ENCODE measurements at places on chromosomes 12 and 14.
A peak's percentile ranks its signal among the peaks of the same experiment; 100 is the strongest.

GRCh38 chr12:90831712-90832111 lies 123.3 kb downstream of the CCER1 start:
- DNase-seq: no peak

- peak; percentile 58 for DNase-seq
Measured at GRCh38 chr12:123388177-123388950, 4.4 kb downstream of the KMT5A start.

DNA sequence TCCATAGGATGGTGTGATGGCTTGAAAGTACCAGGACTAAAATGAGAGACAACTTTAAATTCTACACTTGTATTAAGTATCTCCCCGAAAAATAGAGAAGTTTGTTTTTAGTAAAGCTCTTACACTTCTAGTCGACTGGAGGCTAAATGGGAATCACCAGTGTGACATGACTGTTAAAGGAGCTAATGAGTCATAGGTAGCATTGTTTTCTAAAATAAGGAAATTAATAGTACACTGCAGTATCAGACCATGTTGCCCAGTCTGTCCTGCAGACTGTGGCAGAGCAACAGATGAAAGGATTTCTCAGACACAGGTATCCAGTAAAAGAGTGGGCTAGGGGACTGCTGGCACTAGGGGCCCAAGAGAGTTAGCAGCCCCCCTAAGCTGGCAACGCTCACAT lies 140.1 kb downstream of the TMEM117 start:
- no peak for DNase-seq

- no peak for DNase-seq
Measured at GRCh38 chr14:68703093-68703492, 89.8 kb downstream of the ZFP36L1 start.

GRCh38 chr12:9687228-9687627 lies 17.7 kb downstream of the CLEC2D start:
- no peak for DNase-seq

- DNase-seq: no peak
Measured at GRCh38 chr14:39957290-39957689, 525.1 kb upstream of the FBXO33 start.

DNA sequence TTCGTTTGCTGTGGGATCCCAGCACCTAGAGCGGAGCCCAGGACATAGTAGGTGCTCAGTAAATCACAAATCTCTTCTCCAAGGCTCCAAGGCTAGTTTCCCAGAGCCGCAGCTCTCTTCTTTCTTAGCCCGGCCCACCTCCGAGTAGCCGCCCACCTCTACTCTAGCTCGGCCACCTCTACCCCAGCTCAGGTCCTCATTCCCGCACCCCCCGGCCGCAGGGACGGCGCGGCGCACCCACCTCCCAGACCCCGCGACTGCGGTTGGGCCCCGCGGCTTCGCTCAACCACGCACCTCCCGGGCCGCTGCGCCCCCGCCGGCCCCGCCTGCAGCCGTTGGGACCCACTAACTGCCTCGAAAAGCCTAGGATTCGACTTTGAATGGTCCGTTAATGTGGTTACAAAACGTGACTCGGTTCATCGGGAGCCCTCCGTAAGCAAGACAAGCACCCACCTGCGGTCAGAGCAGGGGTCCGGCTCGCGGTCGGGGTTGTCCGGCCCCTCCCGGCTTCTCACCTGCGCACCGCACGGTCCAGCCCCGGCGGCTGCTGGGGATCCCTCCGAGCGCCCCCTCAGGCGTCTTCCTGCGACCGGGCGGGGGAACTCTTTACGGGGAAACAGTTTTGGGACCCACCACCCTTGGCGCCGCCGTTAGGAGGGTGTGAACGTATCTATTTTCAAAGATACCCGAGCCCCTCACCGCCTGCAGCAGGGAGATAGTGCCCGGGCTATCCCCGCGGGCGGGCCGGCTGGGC lies at the start of gene SLC2A14:
Gene SLC2A14, minus strand, starts transcription at position 350 of the 754 bp plus-strand sequence. CDS start 3,035 bp downstream, outside the sequence.
- DNase-seq: no peak

- DNase-seq: no peak
Measured at GRCh38 chr12:21500786-21501257, 613 bp downstream of the RECQL start.

DNA sequence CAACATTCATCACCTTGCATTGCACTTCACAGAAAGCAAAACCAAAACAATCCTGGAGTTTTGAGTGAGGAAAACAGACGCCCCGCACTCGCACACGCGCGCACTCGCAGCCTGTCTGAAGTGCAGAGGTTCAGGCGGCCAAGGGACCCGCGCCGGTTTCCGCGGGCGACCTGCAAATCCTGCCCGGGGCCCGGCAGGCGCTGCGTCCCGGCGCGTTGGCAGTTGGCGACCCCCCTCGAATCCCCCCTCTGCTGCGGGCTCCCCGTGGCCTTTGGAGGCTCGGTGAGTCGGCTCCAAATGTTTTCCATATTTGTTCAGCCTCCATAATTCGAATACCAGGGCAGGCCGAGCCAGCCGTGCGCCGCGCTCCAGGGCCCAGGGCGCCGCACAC lies at the start of gene SSPN:
Gene SSPN, plus strand, starts transcription at position 324 of the 391 bp plus-strand sequence. CDS start 100 bp downstream, outside the sequence.
- DNase-seq: peak; percentile 72

GRCh38 chr14:103100281-103101121 lies 6.0 kb downstream of the EXOC3L4 start:
- DNase-seq: no peak

DNA sequence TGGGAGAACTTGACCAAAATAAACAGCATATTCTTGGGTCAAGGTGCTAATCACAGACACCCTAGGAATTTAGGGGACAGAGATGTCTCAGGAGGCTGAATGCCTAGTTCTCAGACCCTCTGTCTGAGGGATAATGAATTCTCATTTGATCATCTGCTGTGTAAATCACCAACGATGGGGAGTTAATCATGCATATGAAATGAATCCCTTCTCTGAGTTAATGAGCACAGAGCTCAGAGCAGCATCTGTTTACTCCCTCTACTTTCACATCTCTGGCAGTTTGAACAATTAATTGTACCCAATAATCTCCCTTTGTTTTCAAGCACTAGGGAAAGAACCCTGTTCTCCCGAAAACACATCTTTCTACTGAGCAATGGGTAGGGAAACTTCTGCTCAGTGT lies 129.4 kb upstream of the SRRM4 start:
- DNase-seq: peak; percentile 64

- no peak for DNase-seq
Measured at GRCh38 chr14:76375484-76375883, 453 bp upstream of the ESRRB start.

DNA sequence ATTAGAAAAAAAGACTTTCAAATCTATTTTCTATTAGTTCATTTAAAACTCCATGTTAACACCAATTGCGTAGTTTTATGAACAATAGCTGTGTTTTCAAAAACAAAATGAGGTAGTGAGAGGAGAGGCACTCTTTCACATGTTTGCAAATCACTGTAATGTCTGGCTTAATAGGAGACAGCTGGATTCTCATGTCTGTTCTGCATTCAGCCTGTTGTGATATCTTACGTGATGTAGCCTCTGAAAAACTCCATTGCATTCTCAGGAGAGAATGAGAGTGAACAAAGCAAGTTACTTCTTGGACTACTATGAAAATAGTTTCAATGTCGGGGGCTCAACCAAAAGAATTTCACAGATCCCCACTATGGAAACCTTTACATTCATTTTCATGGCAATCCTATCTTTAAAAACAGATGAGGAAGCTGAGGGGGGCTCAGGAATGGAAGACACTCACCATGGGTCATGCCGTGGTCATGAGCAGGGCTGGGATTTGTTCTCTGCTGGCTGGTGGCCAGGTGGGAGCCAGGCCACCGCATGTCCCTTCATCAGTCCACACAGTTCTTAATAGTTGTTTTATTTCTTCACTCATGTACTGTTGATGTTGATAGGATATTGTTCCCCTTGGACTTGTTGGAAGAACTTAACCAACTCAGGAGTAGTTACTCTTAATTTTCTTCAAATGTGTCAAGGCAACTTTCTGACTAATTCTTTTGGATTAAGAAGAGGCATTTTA lies 346.2 kb upstream of the FAR2 start:
- DNase-seq: no peak

DNA sequence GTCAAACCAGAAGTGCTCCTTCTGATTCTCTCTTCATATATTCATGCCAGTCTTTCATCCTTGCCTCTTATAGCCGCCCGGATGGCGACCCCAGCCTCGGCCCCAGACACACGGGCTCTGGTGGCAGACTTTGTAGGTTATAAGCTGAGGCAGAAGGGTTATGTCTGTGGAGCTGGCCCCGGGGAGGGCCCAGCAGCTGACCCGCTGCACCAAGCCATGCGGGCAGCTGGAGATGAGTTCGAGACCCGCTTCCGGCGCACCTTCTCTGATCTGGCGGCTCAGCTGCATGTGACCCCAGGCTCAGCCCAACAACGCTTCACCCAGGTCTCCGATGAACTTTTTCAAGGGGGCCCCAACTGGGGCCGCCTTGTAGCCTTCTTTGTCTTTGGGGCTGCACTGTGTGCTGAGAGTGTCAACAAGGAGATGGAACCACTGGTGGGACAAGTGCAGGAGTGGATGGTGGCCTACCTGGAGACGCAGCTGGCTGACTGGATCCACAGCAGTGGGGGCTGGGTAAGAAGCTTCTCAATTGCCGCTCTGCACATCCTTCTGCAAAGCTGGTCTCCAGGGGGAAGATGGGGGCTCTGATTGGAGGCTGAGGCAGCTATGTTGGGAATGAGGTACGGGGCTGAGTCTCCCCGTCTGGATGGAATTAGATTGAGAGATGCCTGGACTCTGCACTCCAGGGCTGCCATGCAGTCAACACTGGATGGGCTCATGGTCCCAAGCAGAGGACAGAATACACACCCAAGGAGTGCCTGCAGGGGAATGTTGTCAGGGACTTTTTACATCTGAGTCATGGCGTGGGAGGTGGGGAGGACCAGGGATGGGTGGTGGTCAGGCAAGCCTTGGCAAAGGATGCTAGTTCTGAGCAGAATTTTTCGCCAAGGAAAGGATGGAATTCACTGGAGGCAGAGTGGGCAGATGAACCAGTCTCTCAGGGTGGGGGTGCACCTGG lies 1.3 kb downstream of the BCL2L2 start:
- DNase-seq: no peak

- no peak for DNase-seq
Measured at GRCh38 chr12:62736596-62736995, 198.4 kb downstream of the PPM1H start.

DNA sequence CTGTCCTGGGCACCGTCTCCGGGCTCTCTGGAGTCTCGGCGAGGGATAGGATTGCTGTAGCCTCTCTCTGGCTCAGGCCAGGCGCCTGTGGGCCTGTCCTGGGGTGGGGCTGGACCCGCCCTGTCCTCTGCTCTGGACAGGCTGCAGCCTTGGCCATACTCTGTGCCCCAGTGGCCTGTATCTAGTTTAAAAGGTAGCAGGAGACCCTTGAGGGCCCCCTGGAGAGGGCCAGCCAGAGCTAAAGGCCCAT lies 1.8 kb downstream of the KIF26A start:
- no peak for DNase-seq

DNA sequence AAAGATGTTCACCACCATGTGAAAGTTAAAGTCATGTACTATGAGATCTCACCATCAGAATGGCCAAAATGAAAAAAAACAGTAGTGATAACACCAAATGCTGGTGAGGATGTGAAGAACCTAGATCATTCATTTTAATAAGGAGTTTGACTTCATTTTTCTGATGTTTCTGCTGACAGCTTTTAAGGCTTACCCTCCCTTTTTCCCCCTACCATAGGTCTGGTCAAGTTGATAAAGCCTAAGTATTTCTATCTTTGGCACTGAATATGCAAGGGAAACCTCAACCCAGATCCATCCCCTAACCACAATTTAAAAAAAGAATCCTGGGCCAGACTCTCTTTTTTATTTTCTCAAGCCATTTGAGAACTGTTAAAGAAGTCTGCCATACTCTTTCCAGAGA lies 689.6 kb upstream of the FOXG1 start:
- no peak for DNase-seq

GRCh38 chr14:85702191-85702590 lies 172.2 kb downstream of the FLRT2 start:
- no peak for DNase-seq

- no peak for DNase-seq
Measured at GRCh38 chr14:101069228-101069549, 165.7 kb upstream of the RTL1 start.

- no peak for DNase-seq
Measured at GRCh38 chr12:13959131-13959723, 22.2 kb downstream of the GRIN2B start.

DNA sequence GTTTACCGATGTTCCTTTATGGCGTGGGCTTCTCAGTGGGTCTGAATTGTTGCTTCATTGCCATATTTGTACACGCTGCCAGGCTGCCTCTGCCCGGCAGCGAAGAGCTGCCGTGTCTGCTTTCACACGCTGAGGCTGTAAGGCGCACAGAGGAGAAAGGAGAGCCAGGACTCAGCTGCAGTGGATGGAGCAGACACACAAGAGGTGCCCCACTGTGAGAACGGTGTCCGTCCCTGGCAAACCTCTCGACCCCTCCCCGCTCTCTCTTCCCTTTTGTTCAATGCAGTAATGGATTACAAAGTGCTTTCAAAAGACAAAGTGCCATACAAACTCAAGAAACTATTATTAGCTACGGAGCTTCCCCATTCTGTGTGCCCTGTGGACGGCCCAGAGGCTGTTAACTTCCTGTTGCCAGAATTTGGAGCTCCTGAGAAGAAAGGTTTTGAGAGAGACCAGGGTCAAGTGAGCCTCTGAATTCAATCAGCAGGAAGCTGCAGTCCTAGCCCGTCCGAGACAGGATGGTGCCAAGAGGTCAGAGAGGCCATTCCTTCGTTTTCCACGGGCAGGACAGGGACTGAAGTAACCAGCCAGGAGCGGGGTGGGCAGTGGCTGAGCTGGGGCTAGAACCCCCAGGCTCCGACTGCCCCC lies 15.8 kb downstream of the CCND2 start:
- no peak for DNase-seq

GRCh38 chr12:50166799-50167048 lies 445 bp downstream of the CERS5 start:
- DNase-seq: peak; percentile 49

- no peak for DNase-seq
Measured at GRCh38 chr12:32695787-32696186, 16.7 kb downstream of the DNM1L start.

DNA sequence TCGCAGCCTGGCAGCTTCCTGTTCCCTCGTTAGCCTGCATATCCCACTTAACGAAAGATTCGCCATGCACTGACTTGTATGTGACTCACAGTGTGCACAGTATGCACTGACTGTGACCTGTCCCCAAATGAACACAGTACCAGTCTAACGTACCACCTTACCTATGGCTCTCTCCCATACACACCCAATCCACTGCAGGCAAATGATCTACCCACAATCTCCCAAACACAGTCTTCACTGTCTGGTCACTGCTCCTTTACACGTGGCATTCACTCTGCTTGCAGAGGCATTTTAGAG lies 163.5 kb upstream of the EEA1 start:
- no peak for DNase-seq

- DNase-seq: no peak
Measured at GRCh38 chr14:96264853-96265252, 8.8 kb downstream of the BDKRB1 start.

- DNase-seq: no peak
Measured at GRCh38 chr12:130421896-130422295, 84.2 kb downstream of the PIWIL1 start.

Measured in NCI-H2171 treated with DMSO at 0.1 percent for 48 hours (cell line).